ENCODE measurements at places on chromosomes 1 and 21.

- no peak for DNase-seq
These were observed 81.7 kb downstream of the AXDND1 start for GRCh38 chr1:179447489-179447888.

DNA sequence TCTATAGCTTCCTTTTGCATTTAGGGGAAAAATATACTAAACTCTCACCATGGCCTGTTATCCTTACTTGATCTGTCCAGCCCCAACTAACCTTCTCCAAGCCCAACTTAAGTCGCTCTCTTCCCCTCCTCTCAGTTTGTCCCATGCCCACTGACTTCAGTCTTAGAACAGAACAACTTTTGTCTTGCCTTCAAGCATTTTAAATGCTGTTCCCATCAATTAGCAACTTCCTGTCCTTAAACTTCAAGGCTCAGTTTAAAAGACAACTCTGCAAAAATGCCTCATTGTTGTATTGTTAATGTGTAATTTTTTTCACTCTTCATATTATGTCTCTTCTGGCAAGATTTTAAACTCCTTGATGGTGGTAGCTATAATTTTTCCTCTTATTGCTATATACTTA is 526.9 kb downstream of the NEGR1 start:
- DNase-seq = no peak

DNA sequence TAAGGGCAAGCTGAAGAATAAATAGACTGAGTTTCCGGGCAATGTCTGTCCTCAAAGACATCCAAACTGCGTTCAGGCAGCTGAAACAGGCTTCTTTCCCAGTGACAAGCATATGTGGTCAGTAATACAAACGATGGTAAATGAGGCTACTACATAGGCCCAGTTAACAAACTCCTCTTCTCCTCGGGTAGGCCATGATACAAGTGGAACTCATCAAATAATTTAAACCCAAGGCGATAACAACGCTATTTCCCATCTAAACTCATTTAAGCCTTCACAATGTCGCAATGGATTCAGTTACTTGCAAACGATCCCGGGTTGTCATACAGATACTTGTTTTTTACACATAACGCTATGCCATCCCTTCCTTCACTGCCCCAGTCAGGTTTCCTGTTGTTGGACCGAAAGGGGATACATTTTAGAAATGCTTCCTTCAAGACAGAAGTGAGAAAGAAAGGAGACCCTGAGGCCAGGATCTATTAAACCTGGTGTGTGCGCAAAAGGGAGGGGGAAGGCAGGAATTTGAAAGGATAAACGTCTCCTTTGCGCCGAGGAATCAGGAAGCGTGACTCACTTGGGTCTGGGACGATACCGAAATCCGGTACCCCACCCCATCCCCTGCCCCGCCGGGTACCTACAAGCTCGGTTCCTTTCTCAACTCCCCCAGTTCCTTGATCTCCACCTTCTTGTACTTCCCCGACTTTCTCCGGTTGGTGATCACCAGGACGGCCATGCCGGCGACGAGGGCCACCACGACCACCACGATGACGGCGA is 1.3 kb downstream of the TACSTD2 start:
- no peak for DNase-seq

- DNase-seq = no peak
These were observed 4.9 kb downstream of the CGN start for GRCh38 chr1:151516031-151516511.

DNA sequence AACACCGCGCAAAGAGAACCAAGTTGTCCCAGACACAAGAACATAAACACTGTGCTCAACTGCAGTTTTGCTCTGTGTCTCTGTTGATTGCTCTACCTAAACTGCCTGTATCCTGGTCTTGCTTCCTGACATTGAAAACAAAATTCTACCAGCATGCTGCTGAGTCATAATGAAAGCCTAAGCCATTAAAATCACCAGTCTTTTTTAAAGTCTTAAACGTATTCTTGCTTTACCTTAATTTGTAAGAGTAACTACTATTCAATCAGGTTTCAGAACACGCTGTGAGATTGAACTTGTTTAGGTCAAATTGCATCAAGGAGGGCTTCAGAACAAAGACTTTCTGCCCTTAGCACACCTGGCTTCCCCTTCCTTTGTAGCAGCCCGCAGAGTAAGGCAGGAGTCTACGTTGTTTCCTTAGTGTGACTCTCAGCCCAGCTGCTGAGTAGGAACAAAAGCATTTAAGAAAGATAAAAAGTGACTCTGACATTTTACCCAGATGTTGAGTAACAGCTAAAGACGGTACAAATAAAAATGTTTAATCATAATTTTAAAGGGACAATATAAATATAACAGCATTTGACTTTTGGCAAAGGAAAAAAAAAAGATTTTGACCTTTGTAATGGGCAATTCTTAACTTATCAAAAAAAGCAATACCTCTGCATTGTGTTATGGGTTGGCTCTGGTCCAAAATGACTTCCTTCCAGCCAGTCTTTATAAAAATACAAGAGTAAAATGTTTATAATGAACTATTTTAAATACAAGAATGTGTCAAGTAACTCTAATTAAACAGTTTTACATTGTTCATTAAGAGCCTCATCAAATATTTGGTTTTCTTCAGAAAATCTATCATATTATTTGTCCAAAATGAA is 186.9 kb upstream of the ADGRL4 start:
- no peak for DNase-seq

DNA sequence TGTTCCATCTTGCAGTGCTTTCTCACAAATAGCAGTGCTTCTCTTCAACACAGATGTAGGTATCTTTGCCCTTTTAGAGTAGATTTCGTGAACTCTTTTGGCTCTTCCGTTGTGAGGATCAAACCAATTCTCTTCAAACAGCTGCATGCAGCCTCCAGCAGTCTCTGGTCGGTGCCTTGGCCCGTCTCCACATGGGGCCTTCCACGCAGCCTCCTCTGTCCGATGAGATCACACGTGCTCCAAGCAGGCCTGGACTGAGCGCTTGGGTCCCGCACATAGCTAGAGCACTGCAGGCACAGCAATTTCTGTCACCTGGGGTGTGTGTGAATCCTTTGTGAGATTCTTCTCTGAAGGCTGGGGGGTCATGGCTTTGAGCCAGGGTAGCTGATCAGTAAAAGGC is 82.8 kb upstream of the KCNE2 start:
- DNase-seq = no peak

GRCh38 chr1:39258146-39258924 is 53.8 kb downstream of the MACF1 start:
- peak; percentile 84 for DNase-seq

DNA sequence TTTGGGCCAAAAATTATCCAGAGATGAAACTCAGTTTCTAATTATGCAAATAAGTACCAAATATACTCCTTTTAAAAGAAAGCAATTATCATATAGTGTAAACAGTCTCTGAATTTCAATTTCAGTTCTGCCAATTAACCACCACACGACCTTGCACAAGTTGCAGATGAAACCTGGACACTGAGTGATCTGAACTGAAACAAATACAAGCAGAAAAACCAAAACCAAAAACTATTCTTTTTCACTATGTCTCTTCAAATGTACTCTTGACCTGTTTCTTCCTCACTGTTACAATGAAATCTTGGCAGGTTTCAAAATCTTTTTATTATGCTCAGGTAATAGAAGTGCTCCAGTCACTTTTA is 79.2 kb downstream of the TYW3 start:
- DNase-seq = no peak

- no peak for DNase-seq
These were observed 95.4 kb downstream of the LPAR3 start for GRCh38 chr1:84797603-84798002.

GRCh38 chr1:18633422-18634155 is 2.9 kb downstream of the PAX7 start:
- no peak for DNase-seq

DNA sequence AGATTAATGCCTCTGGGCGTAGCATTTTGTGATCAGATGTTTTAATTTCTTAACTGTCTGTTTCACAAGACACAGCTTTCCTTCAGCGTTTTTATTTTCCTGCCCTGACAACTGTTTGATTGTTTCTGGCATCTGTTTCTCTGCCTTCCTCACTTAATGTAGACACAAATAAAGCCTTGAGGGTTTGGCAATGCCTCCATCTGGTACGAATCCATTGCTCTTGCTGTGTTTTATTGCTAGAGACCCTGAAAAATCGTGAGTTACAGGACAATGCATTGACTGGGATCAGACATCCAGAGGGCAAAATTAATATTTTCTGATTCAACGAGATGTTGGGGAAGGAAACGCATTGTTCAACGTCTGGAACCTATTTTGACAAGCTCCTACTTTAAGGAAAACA is 363.5 kb downstream of the MRPL39 start:
- no peak for DNase-seq

- DNase-seq = no peak
These were observed 58.9 kb downstream of the PTPN14 start for GRCh38 chr1:214492401-214493075.

- no peak for DNase-seq
These were observed 117.7 kb upstream of the SLC44A3 start for GRCh38 chr1:94702442-94702815.

GRCh38 chr1:53495633-53496345 is 36.6 kb downstream of the DMRTB1 start:
- no peak for DNase-seq

GRCh38 chr1:175466556-175466955 is 274.0 kb upstream of the KIAA0040 start:
- no peak for DNase-seq

- no peak for DNase-seq
These were observed 103.7 kb downstream of the NCAM2 start for GRCh38 chr21:21101911-21102310.

- peak; percentile 99 for DNase-seq
These were observed 464 bp upstream of the ADSS2 start for GRCh38 chr1:244451951-244452795.

GRCh38 chr1:12453400-12454343 is 164.3 kb downstream of the DHRS3 start:
- no peak for DNase-seq

DNA sequence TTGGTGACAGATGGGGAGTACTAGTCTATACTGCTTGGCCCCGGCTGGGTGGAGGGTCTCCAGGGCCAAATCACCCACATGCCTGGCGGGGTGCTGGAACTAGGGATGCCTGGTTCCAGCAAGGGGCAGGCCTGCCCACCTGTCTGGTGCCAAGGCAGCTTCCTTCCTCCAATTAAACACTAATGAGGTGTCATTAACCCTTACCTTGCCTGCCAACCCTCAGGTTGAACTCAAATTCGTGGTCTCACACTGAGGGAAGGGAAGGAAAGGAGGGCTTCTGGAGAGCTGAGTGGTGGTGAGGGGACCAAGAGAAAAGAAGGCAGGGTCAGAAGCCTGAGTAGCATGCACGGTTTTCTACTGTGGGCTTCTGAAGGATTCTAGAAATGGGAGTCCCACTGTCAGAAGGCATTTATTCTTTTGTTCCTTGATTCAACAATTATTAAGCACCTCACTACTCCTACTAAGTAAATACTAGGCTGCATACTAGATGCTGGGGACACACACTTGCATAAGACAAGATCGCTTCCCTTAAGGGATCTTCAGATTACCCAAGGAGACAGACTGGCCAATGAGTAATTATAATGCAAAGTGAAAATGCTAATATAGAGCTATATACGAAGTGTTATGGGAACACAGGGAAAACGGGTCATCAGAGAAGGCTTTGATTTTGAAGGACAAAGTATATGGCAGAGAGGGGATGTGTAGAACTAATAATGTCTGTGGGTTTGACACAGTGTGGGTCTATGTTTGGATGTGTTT is 5.9 kb upstream of the EFNA3 start:
- DNase-seq = no peak

GRCh38 chr1:83741770-83742169 is 257.2 kb downstream of the TTLL7 start:
- DNase-seq = no peak

DNA sequence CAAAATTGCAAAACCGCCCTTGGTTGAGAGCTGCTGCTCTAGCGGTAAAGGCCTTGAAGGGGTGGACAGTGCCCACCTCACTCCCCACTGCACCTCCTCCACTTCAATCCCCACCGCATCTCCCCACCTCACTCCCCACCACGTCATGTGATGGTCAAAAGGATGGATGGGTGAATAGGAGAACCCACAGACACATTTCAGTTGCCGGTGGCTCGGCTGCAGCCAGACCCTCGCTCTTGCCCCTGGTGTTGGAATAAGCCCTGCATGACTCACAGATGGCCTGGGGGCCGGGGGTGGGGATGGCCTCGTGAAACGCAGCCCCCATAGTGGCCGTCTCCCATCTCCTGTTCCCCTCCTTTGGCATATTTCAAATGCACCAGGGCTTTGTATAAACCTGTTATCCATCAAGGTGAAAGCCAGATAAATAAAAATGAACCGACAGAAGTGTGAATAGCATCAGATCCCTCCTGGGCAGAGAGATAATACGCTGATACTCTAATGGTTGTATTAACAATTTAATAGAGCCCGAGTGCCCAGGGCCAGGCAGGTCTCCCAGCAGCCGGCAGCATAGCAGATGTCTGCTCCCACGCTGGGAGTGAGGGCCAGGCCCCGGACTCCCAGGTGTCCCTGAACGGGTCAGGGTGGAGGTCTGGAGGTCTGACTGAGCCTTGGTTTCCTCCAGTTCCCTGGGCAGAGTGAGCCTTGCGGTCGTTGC is 300.3 kb downstream of the NPHP4 start:
- no peak for DNase-seq

DNA sequence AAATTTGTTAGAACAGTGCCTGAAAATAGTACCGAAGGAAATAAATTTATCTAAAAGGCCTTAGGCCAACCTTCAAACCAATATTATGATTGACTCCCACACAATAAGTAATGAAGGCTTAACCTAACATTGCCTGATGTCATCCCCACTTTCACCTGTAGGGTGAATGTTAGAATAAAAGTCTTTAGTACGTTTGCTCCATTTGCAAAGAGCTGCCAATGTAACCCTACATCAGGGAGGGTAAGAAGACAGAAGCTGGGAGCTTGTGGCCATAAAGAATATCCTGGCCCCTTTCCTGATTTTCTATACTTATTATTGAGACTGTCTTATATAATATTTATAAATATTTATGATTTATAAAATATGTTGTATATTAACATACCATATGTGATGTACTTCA is 661.8 kb upstream of the CXADR start:
- DNase-seq = no peak

GRCh38 chr1:184615301-184615700 is 139.4 kb downstream of the EDEM3 start:
- DNase-seq = no peak
